ENCODE measurements at places on chromosomes 2 and 18.

DNA sequence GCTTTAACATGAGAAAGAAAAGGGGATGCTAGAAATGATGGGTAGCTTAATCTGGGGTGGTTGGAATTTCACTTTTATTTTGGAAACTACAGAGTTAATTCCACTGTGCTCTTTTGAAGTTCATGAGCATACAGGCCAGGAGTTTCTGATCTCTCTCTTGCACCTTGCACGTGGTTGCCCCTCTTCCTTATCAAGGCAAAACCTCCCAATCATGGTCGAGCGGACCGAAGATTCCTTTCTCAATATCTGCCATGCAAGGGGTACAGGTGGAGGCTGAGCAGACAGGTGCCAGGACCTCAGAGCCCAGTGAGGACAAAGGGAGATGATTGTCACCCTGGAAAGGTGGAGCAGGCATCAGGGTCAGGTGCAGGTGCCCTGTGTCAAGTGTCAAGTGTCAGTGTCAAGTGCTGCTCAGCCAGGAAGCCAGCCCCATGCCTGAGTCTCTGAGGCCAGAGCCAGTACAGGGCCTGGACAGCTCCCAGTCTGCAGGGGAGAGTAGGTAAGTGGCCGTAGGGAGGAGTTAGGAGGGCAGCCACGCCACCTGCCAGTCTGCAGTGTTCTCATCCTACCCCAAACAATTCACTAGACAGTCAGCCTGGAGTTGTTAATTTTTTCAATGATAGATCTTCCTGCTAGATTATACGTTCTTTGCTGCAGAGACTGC lies 42.2 kb downstream of the LPIN1 start:
- DNase-seq: no peak

DNA sequence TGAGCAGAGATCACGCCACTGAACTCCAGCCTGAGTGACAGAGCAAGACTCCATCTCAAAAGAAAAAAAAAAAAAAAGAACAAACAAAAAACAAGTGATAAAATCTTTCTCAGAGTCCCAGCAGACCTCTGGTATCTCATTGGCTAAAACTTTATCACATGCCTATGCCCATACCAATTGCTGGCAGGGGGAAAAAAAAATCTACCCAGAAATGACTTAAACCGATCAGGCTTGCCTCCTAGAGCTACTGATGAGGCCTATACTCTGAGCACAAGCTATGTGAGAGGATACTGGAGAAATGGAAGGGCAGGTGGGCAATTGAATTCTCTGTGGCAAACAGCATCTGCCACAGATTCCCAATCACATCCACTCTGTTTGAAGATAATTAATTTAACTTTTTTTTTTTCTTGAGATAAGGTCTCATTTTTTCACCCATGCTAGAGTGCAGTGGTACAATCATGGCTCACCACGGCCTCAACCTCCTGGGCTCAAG lies 49.0 kb downstream of the FBXO36 start:
- DNase-seq: no peak

DNA sequence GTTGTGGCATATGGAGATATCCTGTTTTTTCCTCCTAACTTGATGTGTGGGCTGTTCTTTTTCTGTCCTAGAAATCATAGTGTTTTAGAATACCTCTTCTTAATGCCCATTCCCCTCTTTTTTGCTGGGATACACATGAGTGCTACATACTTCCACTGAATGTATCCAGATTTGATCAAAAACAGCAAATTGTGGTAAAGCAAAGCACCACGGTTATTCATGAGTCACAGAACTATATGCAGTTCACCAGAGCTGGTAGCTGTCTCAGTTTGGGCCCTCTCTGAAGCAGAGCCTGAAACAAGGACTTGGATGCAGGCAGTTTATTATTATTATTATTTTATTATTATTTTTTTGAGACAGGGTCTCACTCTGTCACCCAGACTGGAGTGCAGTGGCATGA lies 69.9 kb upstream of the CTLA4 start:
- no peak for DNase-seq

DNA sequence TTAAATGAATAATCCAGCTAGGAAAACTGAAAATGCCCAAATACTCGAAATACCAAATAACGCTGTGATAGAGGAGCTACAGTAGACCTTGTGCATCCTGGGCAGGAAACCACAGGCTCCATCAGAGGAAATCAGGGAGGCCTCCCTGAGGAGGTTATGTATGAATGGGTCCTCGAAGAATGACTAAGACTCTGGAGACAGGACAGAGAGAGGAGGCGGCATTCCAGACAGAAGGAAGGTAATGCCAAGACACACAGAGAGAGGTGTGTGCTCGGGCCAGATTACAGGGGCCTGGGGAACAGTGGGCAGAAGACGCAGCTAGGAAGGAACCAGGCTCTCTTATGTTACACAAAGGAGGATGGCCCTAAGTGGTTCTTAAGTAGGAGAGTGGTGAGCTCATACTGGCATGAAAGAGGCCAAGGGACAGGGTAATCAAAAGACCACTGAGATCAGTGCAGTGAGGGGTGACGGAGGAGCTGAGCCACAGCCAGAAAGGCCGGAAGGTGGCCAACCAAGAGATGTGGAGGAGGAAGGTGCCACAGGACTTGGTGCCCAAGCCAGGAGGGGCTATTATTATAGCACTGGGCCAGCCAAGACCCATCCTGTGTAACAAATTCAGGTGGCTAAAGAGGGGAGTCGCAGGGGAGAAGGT lies 9.9 kb downstream of the ST3GAL5 start:
- no peak for DNase-seq
